Posterior cingulate gyrus (tissue), 11 donors: ENCODE measurements at places on chromosomes 5 and 9.

DNA sequence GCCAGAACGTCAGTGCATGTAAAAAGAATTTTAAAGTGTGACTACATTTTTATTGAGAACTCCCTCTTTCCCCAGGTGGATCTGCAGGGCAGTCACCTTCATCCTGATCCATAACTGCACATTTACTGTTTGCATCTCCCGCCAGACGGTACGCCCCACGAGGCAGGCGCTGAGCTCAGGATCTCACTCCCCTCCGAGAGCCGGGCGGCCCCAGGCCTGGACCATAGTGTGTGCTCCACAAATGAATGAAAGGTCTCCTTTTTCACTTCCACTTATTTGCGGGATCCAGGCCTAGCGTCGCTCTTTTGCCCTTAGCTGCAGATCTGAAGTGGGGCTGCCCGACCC is 378 bp downstream of the DROSHA start:
- no peak for DNase-seq

DNA sequence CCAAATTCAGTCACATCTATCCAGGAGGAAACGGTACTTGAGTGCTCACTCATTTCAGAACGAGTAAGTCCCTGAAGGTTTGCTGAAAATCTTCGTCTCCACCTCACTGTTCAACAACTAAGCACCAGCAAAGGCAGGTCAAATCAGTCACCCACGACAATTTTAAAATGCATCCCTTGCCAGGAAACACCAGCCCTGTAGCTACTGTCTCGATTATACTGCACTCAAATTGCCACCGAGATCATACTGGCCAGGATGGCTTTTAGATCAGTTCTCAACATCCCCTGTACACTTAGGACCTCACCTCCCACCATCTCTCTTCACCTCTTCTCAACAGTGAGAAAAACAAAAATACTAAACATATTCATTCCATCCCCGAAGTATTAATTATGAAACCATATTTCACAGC is 298.6 kb downstream of the AGTPBP1 start:
- DNase-seq = no peak

DNA sequence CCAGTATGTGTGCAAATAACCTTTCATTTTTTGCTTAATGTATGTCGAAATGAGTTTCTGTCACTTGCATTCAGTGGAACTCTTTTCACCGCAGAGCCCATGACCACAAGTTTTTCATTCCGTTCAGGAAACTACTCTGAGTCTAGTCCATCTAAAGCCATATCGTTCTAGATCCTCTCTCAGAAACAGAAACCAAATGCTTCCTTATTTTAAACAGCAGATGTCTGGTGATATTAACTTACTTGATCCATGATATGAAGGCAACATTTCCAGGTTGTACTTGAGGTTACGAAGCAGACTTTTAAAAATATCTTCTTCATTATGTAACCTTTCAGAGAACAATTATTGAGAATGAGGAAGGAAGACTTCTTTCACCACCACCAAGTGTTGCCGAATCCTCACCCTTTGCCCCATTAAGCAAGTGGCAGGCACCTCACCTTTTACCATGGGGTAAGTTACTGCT is 72.4 kb upstream of the GNAQ start:
- no peak for DNase-seq

GRCh38 chr5:117454716-117455212 is 880.1 kb upstream of the SEMA6A start:
- peak; percentile 49 for DNase-seq

- no peak for DNase-seq
These were observed 1.2 kb downstream of the BTNL8 start for GRCh38 chr5:180900178-180900577.

GRCh38 chr5:158899792-158900191 is 199.9 kb downstream of the EBF1 start:
- DNase-seq = no peak
